T-helper 2 cell (primary cell): ENCODE measurements at places on chromosomes 6 and 20.

- DNase-seq, result no peak
Measured at GRCh38 chr6:16948396-16948795, 153.5 kb upstream of the STMND1 start.

DNA sequence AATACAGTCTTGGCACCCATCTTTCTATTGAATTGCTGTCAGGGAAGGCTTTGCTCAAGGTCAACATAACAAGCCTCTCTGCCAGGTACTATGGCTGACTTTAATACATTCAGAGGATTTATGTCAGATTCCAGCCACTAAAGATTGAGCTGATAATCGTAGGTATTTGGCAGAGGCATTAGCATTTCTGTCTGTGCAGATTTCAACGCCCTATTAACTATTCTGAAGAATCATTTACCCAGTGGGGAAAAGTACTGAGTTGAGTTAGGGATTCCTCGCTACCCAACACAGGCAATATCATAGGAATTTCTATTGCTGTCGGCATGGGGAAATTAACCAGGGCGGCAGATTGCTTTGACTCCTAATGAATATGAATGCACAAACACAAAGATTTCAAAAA, 233.7 kb upstream of the SPTLC3 start:
- DNase-seq, result no peak

DNA sequence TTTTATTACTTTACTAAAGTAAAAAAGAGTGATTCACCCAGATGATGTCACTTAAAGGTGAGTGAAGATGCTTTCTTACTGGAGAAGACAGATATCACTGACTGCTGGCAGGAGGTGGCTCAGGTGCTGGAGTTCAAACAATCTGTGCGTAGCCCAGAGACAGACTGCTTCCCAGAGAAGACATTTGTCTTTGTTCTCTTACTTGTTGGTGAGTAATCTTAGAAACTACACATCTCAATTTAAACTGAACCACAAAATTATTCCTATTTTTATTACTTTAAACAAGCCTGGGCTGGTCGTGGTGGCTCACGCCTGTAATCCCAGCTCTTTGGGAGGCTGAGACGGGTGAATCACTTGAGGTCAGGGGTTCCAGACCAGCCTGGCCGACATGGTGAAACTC, 92.2 kb downstream of the CEP162 start:
- no peak for DNase-seq

GRCh38 chr6:170192905-170193304, 98.0 kb downstream of the DLL1 start:
- no peak for DNase-seq

DNA sequence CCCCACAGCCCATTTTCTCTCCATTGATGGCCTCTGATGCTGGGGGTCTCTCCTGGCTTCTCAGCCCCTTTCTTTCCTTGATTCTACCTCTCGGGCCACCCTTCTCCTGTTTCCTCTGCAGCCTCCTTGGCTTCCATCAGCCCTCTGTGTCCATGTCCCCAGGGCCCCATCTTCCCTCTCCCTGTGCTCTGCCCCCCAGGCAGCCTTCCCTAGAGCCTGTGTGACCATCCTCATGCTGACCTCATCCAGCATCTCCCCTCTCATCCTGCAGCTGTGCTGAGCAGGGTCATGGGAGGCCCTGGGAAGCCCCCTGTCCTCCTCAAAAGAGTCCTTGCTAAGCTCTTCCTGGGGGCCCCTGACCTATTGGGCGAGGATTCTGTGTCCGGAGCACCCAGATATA, 73.4 kb upstream of the NNAT start:
- no peak for DNase-seq

DNA sequence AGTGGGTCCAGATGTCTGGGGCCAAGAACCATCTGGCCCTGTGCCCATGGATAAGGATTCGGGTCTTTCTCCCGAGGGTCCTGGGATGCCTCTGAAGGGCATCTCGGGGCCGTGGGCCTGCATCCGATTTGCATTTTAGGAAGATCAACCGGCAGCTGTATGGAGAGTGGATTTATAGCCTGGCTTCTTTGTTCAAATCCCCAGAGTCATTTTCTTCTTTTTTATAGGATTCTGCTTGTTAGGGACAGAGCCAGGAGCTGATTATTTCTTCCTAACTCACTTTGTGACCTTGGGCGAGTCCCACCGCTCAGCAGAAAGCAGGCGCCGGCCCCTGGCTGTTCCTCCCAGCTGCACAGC, 52.9 kb upstream of the APCDD1L start:
- no peak for DNase-seq

DNA sequence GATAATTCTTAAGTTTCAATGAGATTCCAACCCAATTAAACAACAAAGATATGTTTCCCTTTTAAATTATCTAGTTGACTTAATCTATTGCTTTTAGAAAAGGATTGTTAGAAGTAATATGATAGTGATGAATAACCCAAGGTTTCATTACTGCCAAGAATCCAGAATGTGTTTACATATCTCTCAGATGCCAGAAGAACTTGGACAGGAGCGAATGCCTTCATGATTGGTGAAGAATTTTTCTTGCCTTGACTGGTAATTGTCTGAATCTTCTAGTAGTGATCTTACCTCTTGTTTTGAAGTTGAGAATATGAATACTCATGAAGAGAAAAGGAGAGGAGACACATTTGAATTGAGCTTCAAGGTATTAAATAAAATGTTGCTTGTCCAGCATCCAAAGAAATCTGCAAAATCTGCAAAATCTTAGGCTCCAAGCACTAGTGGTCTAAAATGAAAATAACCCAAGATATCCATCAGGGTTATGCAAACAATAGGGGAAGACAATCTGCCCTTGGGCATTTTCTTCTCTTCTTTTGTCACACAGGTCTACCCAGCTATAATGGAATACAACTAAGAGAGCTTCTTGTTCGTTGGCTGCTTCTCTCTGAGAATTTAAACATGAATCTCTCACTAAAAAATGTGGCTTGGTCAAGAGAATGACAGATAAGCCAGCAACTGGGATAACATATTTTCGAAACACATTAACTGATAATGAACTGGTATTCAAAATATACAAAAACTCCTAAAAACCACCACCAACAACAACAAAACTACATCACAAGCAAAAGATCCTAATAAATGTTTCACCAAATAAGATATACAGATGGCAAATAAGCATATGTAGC, 928.9 kb downstream of the EYS start:
- no peak for DNase-seq

- DNase-seq, result peak; percentile 86
Measured at GRCh38 chr6:41786451-41787218, 859 bp upstream of the TOMM6 start.

- DNase-seq, result no peak
Measured at GRCh38 chr6:134517145-134517658, 199.3 kb upstream of the SGK1 start.

DNA sequence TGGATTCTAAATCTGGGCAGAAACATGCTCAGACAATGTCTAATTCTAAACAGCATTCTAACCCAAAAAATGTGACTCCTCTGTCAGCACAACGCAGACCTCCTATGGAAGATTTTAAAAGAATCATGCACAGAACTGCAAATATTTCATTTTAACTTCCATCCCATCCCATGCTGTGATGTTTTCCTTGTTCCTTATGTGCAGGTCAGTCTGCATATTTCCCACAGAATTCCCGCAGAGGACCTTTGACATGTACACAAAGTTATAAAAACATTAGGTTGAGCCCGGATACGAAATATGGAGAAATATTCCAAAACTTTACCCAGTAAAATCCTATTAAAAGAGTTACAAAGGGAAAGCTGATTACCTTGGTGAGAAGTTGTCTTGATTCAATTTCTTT, 467.1 kb upstream of the EPHA7 start:
- no peak for DNase-seq

DNA sequence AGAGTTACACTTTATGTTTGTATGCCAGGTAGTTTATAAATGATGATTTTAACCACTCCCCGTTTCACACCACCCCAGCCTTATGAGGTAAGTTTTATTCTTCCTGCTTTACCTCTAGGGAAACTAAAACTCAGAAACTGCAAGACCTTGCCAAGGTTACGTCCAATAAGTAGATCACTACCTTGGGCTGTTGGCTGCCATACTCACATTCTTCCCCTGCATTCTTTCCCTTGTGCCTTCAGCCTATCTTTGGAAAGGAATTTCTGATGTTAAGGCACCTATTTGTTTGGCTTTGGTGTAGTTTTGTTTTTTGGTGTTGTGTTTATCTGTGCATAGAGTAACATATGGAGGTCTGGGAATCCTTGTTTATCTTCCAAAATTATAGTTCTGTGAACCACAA, 122.1 kb downstream of the UST start:
- no peak for DNase-seq

- DNase-seq, result no peak
Measured at GRCh38 chr6:17478223-17478907, 85.0 kb downstream of the CAP2 start.

DNA sequence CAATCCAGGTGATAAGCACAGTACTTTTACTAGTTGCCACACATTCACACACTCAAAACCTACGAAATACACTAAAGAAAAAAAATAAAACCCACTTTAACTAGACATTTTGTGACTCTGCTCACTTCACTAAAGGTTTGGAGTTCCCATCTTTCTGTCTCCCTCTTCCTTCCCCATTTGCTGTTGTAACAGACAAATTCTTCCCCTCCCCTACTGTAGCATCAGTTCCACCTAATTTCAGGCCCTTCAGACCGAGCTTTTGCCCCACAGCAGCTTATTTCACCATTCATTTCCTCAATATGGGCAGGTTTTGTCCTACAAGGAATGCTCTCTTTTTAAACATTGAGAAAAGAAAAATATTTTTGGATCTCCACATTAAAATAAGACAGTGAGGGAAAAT, 31.3 kb upstream of the MRAP2 start:
- no peak for DNase-seq

DNA sequence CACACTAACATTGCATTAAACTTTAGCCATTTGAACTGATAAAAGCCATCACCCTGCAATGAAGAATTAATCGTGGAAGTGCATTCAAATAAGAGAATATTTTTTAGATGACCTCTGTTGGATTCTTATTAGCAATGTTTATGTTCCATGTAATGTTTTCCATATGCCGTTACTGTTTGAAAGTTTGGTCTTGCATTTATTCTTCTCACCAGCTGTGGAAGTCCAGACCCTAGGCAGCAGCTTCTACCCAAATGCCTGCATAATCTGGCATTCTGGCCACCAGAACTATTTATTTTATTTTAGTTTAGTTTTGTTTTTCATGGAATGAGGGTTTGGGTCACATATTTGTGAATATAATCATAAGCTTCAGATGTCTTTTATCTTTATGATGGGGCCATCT, 140.4 kb downstream of the SAMD5 start:
- no peak for DNase-seq

GRCh38 chr6:139649732-139650131, 275.3 kb upstream of the CITED2 start:
- no peak for DNase-seq

GRCh38 chr20:5612581-5613301, 137.5 kb upstream of the SHLD1 start:
- no peak for DNase-seq

GRCh38 chr6:95515975-95516374, 61.4 kb upstream of the MANEA start:
- no peak for DNase-seq

DNA sequence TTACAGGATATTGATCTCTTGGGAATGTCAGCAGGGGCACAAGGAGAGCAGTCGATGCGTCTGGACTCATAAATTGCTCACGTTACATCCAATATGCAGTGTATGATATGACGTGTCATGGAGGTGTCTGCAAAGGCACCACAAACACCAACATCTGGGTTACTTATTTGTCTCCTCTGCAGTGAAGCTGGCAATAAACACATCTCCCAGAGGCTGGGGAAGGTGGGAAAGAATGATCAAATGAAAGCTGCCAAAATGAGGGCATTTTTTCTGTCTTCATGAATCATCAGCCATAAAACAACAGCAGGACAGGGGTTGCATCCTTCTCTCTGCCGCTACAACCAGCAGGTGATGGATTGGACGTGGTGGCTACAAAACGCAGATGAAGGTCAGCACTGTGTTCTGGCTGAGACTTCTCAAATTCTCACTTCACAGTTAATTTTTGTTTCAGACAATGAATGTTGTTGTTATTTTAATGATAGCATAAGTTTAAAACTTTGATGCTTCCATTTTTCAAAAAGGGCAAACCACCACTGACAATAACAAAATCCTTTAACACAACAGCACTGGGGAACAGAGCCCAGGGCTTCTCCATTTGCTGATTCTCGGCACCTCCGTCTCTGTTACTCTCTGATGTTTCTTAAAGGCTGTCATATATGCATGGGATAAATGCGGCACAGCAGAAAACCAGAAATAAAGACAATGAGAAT, 47.5 kb downstream of the ERMARD start:
- no peak for DNase-seq

DNA sequence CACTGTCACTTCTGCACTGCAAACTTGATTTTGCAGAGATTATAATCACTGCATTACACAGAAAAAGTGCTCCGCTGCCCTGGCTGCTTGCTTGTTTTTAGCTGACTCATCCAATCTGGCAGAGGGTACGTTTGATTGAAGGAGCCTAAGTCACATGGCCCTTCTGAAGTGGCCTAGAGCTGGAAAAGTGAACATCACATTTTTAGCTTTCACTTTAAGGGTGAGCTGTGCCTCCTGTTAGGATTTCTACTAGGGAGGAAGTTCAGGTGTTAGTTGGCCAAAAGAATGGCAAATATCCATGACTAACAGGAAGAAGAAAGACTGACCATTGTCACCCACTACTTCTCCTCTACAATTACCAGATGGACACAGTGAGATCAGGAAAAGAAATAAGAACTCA, 889.1 kb upstream of the MAP3K7 start:
- no peak for DNase-seq

DNA sequence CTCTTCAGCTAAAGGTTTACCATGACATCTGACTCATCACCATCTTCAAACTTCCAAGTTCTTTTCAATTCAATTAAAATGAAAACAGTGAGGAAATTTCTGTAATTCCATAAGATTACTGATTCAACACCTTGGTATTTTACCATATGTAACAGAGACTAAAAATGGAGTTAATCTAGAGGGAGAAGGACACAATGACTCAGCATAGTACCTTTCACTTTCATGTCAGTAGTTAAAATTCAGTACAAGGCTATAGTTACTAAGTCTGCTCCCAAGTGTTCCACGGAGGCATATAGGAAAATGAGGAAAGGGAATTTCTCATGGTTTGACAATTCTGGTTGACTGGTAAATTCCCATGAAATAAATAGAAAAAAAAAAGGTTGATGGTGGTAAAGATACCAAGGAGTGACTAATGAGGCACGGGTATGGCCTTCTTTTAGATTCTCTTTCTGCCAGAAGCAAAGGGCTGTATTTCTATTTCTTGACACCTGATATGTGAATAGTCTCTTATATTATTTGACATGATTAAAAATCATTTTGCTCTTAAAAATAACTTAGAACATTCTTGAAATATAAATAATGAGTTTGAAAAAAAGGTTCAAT, 526.7 kb upstream of the ADGRB3 start:
- no peak for DNase-seq

- DNase-seq, result no peak
Measured at GRCh38 chr6:13099771-13100170, 228.6 kb downstream of the TBC1D7 start.

- no peak for DNase-seq
Measured at GRCh38 chr6:63236398-63236817, 25.1 kb downstream of the FKBP1C start.

- DNase-seq, result no peak
Measured at GRCh38 chr6:139538366-139538765, 163.9 kb upstream of the CITED2 start.
